Skeletal muscle cell (primary cell): ENCODE measurements at places on chromosomes 1 and 21.

GRCh38 chr1:228311091-228311490 lies 95.5 kb downstream of the TRIM11 start:
- DNase-seq, result no peak

DNA sequence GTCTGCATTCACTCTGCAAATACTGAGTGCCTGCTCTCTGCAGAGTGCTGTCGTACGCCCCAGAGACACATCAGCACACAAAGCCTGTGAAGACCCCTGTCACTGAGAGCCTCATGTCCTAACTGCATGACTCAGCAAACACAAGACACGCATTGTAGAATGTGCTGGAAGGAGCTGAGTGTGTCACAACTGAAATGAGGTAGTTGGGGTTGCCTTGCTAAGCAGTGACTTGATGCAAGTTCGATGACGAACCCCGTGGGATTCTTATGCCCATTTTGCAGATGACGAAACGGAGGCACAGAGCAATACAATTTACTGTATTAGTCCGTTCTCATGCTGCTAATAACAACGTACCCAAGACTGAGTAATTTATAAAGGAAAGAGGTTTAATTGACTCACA lies 65.1 kb downstream of the RIPK4 start:
- no peak for DNase-seq

GRCh38 chr1:93140106-93140505 lies 40.1 kb downstream of the TMED5 start:
- no peak for DNase-seq

DNA sequence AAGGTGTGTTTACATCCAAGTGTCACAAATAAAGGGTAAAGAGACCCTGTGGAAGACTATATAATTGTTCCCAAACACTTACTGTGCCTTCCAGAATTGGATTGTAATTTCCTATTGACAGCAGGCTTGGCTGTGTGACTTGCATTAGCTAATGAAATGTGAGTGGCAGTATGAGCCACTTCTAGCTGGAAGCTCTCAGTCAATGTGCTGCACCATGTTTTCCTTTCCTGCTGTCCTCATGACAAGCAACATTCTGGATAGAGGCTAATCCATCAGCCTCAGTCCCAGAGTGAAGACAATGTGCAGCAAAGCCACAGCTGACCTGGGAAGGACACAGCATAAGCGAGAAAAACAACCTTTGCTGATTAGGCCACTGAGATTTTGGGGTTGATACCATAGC lies 5.9 kb upstream of the FOXJ3 start:
- DNase-seq, result no peak

- DNase-seq, result no peak
Measured at GRCh38 chr1:175866776-175867175, 123.4 kb upstream of the TNR start.

GRCh38 chr1:181104790-181105133 lies 16.3 kb downstream of the IER5 start:
- no peak for DNase-seq

DNA sequence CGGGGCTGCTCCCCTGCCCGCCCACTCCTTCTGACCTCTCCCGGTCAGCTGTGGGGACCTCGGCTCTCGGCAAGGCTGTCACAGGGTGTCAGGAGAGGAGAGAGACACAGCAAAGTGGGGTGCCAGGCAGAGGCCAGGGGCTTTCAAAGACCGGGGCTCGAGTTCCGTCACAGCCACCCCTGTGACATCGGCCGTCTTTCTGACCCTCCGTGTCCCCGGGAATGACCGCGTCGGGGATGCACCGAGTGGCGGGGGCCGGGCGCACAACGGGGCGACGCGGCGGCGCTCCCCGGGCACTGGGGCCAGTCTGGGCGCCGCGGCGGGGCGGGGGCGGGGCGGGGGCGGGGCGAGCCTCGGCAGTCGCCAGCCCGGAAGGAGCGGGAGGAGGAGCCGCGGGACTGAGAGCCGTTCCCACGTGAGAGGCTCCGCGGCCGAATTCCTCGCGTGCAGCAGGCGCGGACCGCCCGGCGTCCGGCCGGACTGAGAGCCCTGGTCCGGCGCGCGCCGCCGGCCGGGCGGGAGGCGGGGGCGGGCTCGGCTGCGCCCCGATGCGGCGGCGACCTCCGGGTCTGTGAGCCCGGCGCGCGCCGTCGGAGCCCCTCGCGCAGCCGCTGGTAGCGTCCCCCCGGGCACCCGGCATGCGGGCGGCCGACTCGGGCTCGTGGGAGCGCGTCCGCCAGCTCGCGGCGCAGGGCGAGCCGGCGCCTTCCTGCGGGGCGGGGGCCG lies 229.7 kb upstream of the TMEM51 start:
- DNase-seq, result no peak

- DNase-seq, result no peak
Measured at GRCh38 chr1:3914331-3914851, 14.3 kb upstream of the C1orf174 start.

- DNase-seq, result no peak
Measured at GRCh38 chr1:1806890-1807289, 28.6 kb upstream of the NADK start.

- no peak for DNase-seq
Measured at GRCh38 chr1:108531444-108531843, 28.5 kb upstream of the EEIG2 start.

DNA sequence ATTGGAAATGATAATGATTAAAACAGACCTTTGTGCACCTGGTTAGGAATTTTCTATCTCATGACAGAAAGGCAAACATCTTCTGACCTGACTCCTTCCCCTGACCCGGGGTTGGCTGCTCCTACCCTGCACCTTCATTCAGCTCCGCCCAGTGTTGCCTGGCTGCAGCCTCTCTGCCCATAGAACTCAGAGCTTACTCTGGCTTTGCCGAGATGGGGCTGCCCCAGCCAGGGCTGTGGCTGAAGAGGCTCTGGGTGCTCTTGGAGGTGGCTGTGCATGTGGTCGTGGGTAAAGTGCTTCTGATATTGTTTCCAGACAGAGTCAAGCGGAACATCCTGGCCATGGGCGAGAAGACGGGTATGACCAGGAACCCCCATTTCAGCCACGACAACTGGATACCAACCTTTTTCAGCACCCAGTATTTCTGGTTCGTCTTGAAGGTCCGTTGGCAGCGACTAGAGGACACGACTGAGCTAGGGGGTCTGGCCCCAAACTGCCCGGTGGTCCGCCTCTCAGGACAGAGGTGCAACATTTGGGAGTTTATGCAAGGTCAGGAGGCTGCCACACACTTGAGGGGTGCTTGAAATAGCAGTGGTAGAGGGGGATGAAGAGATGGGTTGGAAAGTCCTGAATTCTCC lies at the start of gene DIO1:
Gene DIO1, plus strand, starts transcription at position 189 of the 638 bp plus-strand sequence. Its CDS starts 24 bp downstream, at position 213.
- no peak for DNase-seq

DNA sequence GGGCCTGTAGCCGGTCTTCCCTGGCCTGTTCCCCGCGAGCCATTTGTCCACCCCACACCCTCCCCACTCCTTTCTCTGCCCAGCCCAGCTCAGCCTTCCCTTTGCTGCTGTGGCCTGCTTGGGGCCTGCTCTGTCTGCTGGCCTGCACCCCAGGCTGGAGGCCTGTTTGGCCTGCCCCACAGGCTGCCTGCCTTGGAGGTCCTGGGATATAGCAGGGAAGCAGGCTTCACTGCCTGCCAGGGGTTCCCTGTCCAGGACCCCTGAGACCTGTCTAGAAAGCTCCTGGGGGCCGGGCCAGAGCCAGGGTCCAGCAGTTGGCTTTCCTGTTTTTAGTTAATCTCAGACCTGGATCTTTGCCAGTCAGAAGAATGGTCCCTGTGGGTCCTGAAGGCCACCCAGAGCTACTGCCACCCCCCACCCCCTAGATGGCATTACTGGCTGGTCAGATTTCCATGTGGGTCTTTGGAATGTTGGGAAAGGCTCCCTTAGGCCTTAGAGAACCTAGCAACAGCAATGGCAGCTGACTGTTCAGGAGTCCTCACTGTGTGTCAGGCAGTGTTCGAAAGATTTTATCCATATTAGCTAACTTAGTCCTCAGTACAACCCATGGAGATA lies 7.7 kb downstream of the ZNF362 start:
- DNase-seq, result no peak

DNA sequence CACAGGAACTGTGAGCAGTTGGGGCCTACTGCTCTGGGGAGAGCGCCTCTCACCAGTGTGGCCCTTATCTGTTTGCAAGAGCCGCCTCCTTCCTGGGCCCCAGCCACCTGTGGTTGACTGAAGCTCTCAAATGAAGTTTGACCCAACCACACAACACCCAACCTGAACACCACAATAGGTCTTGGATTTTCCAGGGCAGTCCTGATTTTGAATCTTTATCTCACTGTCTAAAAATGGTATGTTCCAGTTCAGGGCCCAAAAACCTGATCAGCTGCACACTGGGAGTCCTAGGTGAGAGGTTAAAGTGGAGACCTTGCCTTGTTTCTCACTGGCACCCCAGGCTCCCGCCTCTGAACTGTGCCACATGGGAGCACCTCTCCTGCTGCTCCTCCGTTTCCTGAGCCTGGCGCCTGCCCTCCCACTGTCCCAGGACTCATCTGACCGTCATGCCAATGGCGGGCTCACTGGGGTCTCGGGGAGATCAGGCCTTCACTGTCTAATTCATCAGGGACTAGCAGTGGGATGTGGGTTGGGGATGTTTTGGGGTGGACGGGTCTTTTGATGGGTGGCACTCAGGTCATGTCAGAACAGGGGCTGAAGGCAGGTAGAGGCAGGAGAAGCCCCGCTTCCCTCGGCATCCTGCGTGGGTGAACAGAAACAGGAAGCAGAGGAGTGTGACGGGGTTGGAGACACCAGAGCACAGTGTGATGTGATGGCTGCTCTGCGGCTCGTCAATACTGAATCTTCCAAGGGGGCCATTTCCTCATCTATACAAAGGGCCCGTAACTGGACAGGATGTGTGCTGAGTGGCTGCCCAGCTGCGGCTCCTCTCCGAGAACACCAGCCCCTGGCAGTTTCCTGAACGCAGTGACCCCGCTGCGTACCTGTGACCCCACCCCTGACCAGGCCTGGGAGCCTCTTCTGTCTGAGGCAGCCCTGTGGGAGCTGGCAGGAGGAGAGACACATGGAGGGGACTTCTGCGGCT lies 59.6 kb upstream of the ITPKB start:
- DNase-seq, result no peak

DNA sequence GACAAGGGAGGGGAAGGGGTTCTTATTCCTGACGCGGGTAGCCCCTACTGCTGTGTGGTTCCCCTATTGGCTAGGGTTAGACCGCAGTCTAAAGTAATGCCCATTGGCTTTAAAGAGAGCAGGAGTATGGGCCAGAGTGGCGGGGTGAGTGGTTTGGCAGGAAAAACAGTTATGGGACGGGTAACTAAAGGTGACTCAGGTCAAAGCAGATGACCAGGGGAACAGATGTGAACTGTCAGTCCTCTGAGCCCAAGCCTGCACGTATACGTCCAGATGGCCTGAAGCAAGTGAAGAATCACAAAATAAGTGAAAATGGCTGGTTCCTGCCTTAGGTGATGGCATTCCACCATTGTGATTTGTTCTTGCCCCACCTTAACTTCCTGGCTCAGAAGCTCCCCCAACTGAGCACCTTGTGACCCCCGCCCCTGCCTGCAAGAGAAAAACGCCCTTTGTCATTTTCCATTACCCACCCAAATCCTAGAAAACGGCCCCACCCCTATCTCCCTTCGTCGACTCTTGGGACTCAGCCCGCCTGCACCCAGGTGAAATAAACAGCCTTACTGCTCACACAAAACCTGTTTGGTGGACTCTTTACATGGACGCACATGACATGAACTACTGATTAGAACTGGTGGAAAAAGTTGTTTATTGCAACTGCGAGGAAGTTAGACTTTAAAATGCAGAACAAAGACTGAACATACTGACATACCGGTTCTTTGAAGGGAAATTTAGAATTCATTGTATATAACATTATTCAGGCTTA lies 758 bp upstream of the ATAD3B start:
- DNase-seq, result no peak

DNA sequence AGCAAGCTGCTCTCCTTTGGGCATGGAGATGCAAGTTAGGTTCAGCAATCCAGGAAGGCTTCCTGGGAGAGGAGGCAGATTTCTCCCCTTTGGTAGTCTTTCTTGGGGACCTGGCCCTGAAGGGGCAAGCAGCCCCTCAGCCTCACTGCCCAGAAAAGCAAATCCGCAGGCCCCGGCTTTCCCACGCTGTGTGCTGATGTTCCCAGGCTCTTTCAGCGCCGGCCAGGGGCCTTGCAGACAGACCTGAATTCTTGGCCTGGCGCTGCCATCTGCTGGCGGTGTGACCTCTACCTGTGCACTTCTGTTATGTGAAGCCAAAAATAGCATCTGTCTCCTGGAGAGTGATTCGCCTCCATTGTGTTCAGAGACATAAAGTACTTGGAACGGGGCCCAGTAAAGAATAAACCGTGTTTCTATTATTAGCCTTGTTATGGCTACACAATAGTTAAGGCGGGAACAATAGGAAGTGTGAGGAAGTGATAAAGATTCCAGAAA lies 64.8 kb downstream of the ALPL start:
- peak; percentile 71 for DNase-seq

- DNase-seq, result no peak
Measured at GRCh38 chr1:96967311-96967710, 245.7 kb downstream of the PTBP2 start.

GRCh38 chr1:30801771-30802198 lies 44.2 kb upstream of the LAPTM5 start:
- DNase-seq, result no peak

DNA sequence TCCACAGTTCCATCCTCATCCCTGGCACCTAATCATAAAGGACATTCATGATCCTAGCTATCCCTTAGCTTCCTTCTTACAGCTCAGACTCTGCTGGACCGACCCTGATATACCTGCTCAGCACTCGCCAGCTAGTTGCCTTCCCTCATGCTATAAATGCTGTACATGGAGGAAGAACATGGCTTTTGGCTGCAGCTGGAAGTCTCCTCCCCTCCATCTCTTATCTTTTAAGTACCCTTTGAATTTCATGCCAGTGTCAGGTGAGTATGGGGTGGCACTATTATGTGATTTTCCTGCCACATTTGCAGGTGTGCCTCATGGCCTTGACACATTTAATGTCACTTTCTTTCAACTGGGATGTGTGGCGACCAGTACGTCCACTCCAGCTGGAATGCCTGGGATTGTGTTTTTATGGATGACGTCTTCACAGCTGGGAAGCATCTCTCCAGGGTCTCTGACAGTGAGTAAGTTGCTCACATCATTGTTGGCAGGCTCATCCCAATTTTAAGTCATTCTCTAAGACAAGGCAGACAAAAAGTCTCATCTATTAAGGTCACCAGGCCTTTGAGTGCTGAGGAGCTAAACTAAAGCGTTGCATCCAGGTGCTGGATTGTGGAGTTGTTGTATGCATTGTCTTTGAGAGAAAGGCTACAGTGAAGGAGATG lies 43.4 kb downstream of the RUNX1 start:
- no peak for DNase-seq

GRCh38 chr1:79262745-79263258 lies 256.3 kb upstream of the ADGRL4 start:
- no peak for DNase-seq
